ENCODE measurements at places on chromosomes 1 and 21.

DNA sequence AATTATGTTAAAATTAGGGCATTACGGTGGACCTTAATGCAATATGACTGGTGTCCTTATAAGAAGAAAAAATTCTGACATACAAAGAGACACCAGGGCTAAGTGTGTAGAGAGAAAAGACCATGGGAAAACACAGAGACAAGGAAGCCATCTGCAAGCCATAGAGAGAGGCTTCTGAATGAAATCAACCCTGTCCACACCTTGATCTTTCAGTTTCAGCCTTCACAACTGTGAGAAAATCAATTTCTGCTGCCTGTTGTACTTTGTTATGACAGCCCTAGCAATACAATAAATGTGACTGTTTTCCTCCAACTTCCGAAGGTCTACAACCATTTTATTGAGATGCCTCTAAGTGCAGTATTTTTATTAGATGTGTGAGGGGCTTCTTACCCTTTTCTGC, 1407.2 kb downstream of the MRPL39 start:
- no peak for DNase-seq

DNA sequence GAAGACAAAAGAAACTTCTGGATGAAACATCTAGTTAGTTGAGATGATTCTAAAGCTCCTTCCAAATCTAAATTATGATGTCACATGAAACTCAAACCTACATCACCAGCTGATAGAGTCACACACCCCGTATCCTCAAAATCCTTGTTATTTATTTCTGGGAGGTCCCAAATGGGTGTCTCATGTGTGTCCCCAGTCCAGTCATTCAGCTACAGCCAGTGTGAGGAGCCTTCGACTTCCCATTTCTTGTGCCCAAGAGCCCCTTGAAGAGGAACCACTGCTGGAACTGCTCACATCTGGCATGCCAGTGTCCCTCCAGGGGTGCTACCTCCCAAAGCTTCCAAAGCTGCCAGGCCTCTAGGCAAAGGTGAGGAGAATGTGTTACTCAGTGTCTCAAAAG, 32.5 kb upstream of the KCNA3 start:
- no peak for DNase-seq

- no peak for DNase-seq
These were observed 12.5 kb upstream of the TNNI3K start for GRCh38 chr1:74222701-74223100.

DNA sequence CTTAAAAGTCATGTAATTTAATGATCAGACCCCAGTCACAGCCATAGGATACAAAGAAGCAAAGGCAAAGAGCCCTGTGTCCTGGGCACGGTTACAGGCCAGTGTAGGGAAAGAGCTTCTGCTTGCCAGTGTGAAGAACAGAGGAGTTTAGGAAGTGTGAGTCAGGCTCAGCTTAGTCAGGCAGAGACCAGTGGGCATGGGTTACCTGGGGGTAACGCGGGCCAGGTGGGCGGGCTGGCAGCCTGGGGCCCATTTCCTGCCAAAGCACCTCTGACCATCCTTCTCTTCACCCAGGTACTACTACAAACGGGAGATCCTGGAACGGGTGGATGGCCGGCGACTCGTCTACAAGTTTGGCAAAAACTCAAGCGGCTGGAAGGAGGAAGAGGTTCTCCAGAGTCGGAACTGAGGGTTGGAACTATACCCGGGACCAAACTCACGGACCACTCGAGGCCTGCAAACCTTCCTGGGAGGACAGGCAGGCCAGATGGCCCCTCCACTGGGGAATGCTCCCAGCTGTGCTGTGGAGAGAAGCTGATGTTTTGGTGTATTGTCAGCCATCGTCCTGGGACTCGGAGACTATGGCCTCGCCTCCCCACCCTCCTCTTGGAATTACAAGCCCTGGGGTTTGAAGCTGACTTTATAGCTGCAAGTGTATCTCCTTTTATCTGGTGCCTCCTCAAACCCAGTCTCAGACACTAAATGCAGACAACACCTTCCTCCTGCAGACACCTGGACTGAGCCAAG, 4.7 kb downstream of the ELF3 start:
- DNase-seq, result no peak

- no peak for DNase-seq
These were observed 47.0 kb downstream of the CD46 start for GRCh38 chr1:207798847-207799246.

DNA sequence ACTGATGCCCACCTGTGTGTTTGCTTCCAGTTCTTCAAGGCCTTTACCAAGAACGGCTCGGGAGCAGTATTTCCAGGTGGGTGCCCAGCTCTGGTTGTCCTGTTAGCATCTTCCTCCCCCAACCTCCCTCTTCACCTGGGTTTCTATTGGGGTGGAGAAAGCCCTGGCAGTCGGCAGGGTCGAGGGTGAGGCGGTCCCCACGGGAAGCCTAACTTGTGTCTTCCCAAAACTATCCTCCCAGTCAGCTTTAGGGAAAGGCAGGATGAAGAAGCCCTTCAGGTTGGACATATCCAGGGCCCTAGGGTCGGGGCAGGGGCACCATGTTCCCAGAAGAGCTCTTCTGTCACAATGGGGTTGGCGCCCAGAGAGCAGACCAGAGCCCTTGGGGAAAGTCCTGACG, 20.6 kb downstream of the QSOX1 start:
- no peak for DNase-seq

GRCh38 chr21:35511696-35512162, 462.6 kb upstream of the RUNX1 start:
- no peak for DNase-seq

- DNase-seq, result peak; percentile 91
These were observed 23.8 kb downstream of the TSEN15 start for GRCh38 chr1:184075055-184076029.

- peak; percentile 43 for DNase-seq
These were observed 497 bp upstream of the IFNAR2 start for GRCh38 chr21:33229099-33229783.

GRCh38 chr1:201543871-201544642, 5.1 kb downstream of the NAV1 start:
- no peak for DNase-seq

GRCh38 chr1:26126321-26127084, 14.9 kb downstream of the PDIK1L start:
- no peak for DNase-seq

GRCh38 chr1:21344750-21345443, 54.6 kb upstream of the ECE1 start:
- no peak for DNase-seq

DNA sequence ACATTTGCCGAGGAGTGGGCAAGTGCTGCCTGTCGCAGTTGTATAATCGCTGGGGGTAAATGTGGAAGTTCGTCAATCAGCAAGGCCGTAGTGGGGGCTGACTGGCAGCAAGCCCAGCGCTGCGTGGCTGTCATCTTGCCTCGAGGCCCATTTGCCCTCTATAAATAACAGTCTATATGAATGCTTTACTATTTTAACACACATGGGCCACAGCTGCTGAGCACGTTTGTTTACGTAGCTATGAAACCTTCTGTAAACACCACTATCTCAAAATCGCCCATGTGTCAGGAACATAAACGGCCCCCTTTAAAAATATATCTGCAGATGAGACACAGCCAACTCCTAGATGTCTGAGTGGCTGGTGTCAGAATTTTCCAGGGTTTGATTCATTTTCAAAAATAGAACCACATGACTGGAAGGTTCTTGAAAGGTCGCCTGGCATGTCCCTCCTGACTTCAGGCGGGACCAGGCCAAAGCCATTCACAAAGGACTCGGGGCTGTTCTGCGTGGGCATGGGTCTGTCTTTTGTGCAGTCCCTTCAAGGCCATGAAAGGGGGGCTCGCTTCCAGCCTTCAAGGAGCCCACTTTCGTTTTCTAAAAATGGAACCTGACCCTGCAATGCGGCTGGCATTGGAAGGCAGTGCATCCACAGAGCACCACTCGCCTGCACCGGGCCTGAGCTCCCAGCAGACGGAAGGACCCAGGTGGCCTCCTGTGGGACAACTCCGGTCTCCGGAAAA, 205.5 kb downstream of the KCNJ6 start:
- peak; percentile 86 for DNase-seq

- DNase-seq, result no peak
These were observed 59.5 kb downstream of the PTGS2 start for GRCh38 chr1:186620566-186621350.

DNA sequence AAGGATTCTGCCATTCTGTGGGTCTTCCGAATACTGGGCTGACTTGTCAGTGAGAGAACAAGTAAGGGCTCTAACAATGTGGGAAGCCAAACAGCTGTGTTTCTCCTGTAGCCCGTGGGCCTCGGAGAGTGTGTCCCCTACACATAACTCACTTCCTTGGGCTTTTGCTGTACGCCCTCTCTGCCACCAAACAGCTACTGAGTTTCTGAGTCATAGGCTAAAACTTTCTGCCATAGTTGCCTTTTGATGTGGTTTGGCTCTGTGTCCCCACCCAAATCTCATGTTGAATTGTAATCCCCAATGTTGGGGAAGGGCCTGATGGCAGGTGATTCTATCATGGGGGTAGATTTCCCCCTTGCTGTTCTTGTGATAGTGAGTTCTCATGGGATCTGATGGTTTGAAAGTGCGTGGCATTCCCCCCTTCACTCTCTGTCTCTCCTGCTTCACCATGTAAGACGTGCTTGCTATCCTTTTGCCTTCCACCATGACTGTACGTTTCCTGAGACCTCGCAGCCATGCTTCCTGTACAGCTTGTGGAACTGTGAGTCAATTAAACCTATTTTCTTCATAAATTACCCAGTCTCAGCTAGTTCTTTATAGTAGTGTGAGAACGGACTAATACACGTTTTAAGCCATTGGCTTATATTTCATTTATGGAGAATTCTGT, 194.8 kb upstream of the HMCN1 start:
- DNase-seq, result no peak

GRCh38 chr1:243495442-243496186, 239.8 kb downstream of the SDCCAG8 start:
- DNase-seq, result peak; percentile 100

GRCh38 chr1:104406728-104407127, 657.0 kb downstream of the AMY1C start:
- no peak for DNase-seq

DNA sequence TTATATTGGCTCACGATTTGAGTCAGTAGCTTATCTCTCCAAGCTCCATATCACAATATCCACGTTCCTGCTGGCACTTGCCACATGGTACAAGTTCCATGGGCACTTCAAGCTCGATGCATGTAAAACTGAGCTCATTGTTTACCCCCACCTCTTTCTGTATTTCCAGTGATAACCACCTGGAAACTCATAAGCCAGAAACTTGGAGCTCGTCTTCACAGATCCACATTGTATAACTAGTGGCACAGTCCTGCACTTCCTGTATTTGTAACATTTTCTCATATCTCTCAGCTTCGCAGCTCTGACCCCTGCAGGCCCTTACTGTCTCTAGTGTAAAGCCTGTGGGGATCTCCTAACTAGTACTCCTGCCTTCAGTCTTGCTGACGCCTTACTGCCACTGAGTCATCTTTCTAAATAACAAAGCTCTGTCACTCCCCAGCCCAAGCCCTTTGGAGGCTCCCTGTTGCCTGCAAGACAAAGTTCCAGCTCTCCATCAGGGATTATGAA, 6.5 kb upstream of the C2CD4D start:
- DNase-seq, result no peak

- no peak for DNase-seq
These were observed 120.9 kb downstream of the ASTN1 start for GRCh38 chr1:177043597-177043996.

DNA sequence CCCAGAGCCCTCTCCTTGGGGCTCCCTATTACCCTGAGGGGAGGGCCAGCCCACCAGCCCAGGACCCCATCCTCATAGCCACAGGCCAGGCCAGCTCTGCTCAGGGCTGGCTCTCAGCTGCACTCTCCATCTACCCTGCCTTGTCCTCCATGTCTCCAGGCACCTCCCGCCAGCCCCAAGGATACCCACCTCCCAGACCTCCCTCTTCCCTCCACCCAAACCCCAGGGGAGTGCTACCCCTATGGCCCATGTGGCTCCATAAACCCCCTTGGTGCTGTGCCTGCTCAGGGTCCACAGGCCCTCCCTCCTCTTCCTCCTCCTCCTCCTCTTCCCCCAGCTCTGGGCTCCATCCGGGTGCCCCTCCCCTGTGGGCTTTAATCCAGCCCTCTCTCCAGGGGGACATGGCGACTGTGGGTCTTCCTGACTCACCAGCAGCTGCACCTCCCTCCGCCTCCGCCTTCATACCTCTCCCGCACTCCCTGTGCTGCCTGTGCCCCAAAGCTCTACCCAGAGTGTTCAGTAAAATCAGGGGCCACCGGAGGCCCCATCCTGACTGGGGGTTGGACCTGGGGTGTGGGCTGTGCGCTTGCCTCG, 9.1 kb downstream of the YBEY start:
- DNase-seq, result no peak

GRCh38 chr1:243315455-243315854, 59.6 kb downstream of the SDCCAG8 start:
- DNase-seq, result no peak

DNA sequence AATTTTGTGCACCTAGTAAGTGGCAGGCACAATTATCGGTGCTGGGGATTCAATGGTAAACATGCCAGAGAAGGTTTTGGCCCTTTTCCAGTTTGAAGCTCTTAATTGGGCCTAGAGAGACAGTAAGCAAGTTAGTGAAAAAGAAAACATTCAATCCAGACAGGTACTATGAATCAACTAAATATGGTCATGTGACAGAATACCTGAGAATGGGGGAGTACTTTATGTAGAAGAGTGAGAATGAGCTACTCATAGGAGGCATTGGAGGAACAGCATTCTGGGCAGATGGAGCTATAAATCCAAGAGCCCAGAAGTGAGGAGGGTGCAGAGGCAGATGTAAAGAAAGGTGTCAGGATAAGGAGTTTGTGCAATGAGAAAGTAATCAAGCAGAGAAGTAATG, 1017.9 kb downstream of the ADGRL2 start:
- peak; percentile 26 for DNase-seq

GRCh38 chr1:234712891-234713305, 102.9 kb upstream of the IRF2BP2 start:
- no peak for DNase-seq

DNA sequence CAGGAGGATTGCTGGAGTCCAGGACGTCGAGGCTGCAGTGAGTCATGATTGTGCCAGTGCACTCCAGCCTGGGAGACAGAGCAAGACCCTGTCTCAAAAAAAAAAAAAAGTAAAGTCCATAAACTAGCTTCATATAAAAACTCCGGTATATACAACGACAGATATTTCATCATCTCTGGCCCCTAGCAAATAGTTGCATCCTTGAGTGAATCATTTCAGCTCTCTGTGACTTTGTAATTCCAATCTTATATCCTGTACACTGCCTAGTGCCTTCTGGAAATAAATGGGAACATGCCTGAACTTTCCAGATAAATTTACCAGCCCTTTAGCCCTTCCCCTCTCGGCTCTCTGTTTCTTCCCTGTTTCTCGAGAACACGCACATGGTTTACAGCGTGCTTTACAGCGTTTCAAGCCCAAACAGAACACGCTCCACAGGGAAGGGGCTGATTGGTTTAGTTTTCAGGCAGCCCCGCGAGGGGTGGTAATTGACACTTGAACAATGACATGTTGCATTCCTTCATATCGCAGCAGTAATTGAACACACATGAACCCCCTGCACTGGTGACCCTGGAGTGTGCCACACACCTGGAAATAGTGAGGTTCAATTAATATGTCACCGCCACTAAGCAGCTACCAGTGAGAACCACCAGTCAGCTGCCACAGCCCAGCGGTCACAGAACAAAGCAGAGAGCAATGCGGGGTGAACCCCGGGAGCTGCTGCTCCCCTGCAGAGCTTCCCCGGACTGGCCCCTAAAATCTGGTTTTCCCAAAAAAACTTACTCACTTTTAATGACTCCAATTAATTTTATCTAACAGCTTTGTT, 35.7 kb upstream of the SIM2 start:
- no peak for DNase-seq

- DNase-seq, result no peak
These were observed 3.9 kb upstream of the DBT start for GRCh38 chr1:100253552-100253951.

GRCh38 chr1:199955235-199955634, 72.3 kb upstream of the NR5A2 start:
- no peak for DNase-seq

GRCh38 chr1:45640293-45640692, 16.4 kb upstream of the CCDC17 start:
- DNase-seq, result no peak
